ENCODE measurements at places on chromosomes 16 and 17.

DNA sequence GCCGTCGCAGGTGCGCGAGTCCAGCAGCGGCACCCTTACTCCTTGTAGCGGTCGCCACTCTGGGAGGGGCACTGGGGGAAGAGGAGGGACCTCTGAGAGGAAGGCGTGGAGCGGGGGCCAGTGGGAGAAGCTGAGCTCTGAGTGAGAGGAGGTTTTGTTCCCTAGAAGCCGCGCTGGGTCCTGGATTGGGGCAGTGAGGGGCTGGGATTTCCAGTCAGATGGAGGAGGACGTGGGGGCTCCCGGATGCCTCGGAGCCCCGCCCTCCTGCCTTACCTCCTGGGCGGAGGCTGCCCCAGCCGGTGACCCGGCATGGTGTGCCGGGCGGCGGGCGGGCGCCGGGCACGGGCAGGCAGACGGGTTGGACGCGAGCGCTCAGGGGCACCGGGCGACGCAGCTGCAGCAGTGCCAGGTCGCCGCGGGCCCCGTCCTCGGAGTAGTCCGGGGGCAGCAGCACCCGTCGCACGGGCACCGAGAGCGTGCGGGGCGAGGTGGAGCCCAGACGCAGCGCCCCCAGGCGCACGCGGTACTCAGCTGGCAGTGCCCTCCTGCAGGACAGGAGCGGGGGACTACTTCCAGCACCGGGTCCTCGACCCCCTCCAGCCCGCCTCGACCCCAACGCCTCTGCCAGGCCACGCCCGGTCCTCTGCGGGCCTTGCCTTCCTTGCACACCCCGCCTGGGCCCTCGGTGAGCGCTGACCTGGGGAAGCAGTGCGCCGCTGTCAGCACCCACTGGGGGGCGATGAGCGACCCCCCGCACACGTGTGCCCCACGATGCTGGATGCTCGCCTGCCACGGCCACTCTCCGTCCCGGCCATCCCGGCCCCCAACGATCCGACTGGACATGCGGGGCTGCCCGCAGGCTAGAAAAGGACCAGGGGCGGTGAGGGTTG is 2.0 kb downstream of the PRSS33 start:
- DNase-seq = no peak

DNA sequence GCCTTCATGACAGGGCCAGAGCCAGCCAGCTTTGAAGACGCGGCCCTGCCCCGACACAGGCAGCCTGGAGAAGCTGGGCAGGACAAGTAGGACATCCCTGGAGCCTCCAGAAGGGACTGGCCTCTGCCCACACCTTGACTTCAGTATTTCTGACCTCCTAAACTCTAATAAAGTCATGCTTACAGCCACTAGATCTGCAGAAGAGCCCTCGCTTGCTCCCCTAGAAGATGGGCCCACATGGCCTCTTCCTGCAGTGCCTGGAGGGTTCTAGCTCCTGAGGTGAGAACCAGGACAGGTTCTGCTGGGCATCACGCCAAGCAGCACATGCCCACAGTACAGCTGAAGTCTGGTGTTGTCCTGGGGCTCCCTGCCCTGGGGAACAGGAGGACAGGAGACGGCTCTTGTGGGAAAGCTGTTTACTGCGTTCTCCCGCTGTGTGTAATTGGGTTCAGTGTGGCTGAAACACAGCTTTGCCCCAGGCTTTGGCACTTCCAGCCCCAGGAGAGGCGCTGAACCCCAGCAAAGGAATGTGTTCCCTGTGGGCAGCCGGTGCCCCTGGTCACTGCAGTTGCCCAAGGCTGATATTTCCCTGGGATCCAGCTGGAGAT is 2.6 kb downstream of the APRT start:
- DNase-seq = no peak

- no peak for DNase-seq
Observed at GRCh38 chr16:87254296-87254695, 62.9 kb downstream of the C16orf95 start.

DNA sequence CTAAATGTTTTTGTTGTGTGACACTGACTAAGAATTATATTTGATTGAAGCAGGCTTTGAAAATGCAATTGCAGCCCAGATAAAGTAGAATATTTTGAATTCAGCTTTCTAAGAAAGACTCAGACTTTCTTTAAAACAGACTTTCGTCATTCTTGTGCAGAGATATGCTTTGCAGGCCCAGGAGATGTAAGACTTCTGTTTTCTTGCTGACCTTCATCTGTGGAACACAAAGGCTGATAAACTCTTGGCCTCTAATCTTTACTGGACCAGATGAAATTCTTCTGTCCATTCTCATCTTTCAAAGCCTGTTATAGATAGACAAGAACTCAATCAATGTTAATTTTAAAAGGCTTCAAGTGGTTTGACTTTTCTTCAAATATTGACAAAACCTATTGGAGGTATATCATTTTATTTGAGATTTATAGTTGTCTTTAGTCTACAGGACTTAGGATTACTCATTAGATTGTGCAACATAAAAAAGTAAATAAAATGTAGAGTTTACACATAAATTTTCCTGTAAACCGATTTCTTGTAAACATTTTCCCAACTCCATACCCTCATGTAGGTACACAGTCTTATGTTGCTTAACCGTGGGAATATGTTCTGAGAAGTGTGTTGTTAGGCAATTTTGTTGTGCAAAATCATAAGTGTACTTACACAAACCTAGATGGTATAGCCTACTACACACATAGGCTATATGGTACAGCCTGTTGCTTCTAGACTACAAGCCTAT is 94.2 kb downstream of the MAP2K4 start:
- no peak for DNase-seq

DNA sequence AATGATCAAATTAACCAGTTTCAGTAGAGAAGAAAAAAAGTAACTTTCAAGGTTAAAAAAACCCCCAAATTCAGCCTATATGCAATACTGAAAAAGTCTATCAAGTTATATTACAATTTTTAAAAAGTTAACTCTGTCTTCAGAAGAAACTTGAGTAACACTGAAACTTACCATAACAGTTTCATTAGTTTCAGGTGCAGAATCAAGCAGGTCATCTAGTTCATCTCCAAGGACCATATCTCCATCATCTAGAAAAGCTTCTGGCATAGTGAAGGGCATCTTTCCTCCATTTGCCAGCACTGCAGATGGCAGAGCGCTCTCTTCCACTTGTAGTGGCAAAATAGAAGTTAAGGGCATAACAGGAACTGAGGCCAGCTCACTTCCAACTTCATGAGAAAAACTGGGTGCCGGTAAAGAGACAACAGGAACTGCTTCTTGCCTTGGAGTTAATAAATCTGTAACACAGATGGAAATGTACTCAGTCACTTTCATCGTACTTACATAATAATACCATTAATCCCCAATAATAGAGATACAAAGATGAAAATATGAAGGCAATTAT is 22.9 kb downstream of the ZC3H7A start:
- DNase-seq = no peak

DNA sequence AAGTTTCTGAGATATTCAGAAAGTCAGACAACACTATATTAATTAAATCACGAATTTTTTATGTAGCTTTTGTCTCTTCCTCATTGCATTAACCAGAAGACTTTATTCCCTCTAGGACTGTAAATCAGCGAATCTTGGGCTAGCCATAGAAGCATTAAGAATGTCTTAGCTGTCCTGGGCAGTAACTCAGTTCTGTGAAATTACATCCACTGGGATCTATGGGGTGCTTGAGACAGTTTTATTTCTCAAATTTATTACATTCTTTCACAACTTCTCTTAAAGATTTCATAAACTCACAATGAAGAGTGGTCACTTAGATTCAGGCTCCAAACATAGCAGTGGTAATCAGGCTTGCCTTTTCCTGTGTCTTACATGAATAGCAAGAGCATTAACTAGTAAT is 1153.4 kb downstream of the CDH8 start:
- no peak for DNase-seq

DNA sequence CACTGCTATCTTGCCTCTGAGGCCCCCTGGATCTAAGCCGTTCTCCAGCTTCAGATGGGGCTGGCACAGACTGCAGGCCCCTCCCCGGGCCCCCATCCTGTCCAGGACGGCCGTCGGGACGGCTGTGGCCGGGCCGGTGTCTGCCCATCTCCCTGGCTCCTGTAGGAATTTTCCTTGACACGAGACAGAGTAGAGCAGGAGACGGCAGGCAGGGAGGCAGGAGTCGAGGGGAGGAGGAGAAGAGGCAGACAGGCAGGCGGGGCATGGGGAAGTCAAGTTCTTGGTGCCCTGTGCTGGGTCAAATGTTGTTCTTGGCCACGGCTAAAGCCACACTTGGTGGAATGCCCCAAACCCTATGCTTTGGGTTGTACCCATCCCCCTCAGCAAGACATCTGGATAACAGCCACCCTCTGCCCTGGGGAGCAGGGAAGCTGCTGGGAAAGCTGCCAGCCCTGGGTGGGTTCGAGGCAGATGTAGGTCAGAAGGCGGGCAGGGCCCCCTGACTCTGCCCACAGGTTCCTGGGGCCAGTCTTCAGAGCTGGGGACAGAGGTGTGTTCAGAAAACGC is 4.0 kb downstream of the C1QTNF1 start:
- DNase-seq = no peak

DNA sequence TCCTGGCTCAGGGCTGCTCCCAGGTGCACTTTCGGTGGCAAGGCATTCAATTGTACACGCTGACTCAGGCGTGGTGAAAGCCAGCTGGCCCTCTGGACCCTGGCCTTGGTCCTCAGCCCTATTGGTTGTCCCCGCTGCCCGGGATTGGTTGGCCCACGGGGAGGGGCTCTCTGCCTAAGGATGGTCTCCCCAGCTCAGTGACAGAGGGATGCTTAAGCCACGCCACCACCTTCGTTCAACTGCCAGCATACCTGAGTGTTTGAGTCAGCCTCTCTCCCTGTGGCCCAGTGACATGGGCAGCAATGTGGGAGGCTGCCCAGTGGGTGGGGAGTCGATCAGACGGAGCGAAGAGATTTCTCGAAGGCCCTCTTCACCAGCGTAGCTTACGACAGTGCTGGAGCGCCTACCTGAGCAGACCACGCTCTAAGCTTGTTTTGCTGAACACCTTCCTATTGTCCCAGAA is 30.3 kb downstream of the IRF8 start:
- DNase-seq = no peak

- DNase-seq = peak; percentile 62
Observed at GRCh38 chr16:2964475-2965336, 631 bp downstream of the KREMEN2 start.

DNA sequence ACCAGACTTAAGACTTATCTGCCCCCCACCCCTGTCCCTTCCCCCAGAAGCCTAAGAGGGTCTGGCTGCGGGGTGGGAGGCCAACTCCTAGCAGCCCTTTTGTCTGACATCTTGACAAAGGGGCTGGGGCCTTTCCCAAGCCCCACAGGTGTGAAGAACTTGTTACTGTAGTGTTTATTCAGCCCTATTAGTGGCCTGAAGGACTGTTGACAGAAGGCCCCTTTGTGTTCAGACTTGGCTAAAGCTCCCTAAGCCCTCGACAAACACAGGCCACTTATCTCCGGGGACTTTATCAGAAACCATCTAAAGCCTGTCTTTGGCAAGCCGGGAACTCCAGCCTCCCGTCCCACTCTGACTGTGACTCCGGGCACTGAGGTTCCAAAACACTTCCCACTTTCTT is 129.8 kb downstream of the NTN1 start:
- DNase-seq = no peak

GRCh38 chr16:87227296-87227951 is 89.8 kb downstream of the C16orf95 start:
- DNase-seq = no peak

GRCh38 chr16:57533431-57534336 is 2.7 kb downstream of the CCDC102A start:
- no peak for DNase-seq
